ENCODE measurements at places on chromosomes 7 and 10.
A peak's percentile ranks its signal among the peaks of the same experiment; 100 is the strongest.

GRCh38 chr10:42754155-42755027, 28.2 kb upstream of the BMS1 start:
- no peak for DNase-seq

- no peak for DNase-seq
Observed at GRCh38 chr10:3294919-3295581, 122.5 kb upstream of the PITRM1 start.

DNA sequence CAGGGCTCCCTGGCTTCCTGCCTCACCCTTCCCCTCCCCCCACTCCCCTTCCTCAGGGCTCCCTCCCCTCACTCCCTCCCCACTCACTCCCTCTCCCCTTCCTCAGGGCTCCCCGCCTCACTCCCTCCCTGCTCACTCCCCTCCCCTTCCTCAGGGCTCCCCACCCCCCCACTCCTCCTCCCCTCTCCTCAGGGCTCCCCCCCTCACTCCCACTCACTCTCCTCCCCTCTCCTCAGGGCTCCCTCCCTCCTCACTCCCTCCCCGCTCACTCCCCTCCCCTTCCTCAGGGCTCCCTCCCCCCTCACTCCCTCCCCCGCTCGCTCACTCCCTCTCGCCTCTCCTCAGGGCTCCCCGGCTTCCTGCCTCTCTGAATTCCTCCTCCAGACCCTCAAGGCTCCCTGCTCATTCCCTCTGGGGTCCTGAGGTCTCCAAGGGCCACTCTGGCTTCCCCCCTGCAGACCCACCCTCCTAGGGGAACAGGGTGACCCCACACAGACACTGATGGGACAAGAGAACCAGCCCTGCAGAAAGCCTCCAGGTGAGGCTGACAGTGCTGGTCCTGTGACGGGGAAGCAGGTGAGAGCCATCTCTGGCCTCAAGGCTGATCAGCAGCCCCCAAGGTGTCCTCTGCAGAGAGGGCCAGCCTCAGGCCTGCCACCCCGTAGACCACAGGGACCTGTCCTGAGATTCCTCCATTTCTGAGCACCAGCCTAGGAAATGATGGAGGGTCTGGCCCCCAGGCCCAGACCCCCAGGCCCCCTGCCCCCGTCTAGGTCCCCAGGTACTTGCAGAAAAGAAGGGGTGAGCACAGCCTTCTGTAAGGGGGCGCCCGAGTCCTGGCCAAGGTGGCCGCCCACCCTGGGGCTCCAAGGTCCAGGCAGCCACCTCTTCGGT, 47.2 kb downstream of the PWWP2B start:
- DNase-seq = no peak

DNA sequence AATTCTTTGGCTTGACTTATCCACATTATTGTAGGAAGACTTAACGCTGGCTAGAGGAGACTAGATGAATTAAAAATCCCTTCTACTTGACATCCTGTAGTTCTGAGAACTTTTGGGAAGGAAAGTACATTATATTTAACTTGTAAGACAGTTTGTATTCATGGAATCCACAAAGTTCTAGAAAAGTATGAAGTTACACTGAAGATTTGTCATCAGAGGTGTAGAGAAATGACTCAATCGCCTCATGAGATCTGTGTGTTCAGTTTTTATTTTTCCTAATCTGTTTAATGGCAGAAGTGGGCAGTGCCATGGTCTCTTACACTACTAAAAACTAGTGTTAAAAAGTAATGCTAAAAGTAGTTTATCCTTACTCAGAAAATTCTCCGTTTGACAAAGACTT, 89.1 kb upstream of the SMIM30 start:
- DNase-seq = no peak

- no peak for DNase-seq
Observed at GRCh38 chr10:124279882-124280281, 138.8 kb downstream of the OAT start.

DNA sequence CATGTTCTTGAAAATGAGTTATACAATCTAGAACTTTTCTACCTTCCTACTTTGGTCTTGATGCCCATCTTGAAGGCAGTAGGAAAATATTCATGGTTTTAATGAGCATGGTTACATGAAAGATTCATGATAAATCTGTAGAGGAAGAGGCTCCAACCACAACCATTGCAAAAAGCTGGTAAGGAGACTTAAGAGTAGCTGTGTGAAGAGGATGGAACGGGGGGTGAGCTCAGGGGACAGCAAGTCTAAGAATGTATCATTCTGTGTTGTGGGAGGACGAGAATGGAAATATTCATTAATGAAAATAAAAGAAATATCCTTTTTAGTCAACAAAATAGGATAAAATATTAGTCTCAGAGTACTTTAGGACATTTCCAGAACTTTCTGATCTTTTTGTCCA, 81.1 kb downstream of the BMPER start:
- no peak for DNase-seq

DNA sequence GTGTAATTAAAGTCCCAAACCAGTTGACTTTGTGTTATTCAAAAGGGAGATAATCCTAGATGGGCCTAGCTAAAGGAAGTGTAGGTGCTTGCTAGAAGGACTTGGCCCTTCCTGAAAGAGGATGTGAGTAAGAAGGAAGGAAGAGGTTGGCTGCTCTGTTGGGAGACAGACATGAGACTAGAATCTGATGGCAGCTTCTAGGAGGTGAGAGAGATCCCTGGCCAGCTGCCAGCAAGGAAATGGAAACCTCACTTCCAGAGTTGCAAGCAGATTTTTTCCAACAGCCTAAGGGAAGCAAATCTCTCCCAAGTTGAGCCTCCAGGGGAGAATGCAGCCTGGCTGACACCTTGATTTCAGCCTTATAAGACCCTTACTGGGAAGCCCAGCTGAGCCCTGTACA, 368.4 kb upstream of the ZMIZ1 start:
- no peak for DNase-seq

DNA sequence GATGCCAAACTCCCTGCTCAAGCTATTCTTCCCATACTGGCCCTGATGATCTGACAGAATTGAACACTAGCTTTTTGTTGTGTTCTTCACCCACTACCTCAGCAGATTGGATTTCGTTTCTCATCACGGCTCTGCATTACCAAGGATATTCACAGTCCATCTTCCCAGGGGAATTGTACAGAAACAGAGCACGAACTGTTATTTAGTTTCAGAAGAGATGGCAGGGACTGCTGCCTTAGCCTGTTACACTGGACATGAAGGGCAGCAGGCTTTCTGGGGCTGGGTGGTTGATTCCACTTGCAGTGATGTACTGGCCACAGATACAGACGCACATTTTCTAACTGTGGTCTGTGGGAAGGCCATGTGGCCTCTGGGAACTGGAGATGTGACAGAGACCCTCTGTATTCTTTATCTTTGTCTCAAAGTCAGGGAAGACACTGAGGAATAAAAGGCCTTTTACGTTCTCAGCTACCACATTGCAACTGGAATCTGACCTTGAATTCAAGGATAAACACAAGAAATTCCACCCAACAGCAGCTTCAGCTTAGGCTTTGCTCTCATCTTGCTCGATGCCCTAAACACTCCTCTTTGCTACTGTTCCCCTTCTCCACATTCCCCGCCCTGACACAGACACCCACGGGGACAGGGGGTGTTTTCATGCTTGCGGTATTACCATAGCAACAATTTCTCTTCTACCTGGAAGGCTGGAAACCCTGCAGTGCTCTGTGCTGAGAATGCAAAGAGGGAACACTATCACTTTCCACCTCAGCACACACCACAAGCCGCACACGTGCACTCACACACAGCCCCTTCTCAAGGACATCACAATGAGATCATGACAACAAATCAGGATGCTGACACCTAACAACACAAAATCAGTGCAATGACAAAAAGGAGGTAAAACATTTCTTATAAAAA, 81.7 kb downstream of the RNF216 start:
- peak; percentile 71 for DNase-seq

DNA sequence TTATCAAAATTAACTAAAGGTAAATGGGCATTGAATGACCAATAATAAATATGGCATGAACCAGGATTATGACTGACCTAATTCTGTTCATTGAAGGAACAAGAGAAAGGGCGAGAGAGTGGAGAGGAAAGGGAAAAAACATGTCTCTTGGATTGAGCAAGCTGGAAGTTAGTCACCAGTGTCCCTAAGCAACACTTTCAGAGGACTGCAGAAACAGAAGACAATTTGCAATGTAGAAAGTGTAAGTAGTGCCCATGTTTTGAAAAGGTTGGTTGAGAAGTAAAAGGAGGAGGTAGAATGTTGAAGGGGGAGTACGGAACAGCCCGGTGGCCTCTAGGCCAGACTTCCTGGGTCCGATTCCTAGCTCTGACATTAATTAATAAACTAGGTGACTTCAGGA, 94.6 kb downstream of the FAS start:
- no peak for DNase-seq

DNA sequence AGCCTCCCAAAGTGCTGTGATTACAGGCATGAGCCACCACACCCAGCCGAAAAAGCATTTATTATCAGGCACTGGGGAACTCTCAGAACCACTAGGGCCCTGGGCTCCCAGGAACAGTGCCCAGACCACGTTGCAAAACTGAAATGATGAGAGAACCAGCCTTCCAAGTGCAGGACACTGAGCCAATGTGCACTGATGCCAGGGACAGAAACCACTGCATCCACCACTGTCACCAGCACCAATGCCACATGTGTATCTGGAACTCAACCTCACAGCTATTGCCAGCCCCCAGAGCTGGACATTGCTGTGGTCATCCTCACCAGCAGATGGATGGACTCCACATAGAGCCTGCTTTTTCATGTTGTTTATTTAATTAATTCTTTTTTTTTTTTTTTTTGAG, 28.2 kb upstream of the TPST1 start:
- DNase-seq = no peak

- peak; percentile 67 for DNase-seq
Observed at GRCh38 chr7:55534262-55534915, 37.9 kb downstream of the VOPP1 start.

DNA sequence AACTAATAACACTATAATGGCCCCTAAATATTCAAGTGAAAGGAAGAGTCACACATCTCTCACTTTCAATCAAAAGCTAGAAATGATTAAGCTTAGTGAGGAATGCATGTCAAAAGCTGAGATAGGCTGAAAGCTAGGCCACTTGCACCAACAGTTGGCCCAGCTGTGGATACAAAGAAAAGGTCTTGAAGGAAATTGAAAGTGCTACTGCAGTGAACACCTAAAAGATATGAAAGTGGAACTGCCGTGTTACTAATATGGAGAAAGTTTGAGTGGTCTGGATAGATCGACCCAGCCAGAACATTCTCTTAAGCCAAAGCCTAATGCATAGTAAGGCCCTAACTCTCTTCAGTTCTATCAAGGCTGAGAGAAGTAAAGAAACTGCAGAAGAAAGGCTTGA, 12.1 kb upstream of the SNX13 start:
- no peak for DNase-seq

- DNase-seq = no peak
Observed at GRCh38 chr10:10985361-10985760, 32.3 kb upstream of the CELF2 start.

DNA sequence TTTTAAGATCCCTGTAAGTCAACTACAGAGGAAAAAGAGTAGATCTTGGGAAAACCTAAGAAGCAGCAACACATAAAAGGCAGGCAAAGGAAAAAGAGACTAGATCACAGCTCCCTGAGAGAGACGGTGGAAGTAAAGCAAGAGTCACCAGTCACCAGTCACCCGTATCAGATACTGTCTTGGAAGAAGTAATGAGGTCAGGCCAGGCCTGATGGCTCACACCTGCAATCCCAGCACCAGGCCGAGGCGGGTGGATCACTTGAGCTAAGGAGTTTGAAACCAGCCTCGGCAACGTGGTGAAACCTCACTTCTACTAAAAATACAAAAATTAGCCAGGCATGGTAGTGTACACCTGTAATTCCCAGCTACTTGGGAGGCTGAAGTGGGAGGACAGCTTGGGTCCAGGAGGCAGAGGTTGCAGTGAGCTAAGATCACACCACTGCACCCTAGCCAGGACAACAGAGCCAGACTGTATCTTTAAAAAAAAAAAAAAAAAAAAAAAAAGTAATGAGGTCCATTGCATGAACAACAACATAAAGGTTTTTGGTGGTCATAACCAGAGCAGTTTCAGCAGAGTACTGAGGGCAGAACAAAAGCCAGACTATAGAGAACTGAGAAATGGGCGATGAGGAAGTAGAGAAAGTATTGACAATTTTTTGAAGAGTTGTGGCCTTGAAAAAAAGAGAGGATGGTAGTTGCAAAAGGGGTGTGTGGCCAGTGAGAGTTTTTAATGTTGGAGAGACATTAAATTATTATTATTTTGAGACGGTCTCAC, 16.9 kb downstream of the ZNF713 start:
- DNase-seq = no peak

DNA sequence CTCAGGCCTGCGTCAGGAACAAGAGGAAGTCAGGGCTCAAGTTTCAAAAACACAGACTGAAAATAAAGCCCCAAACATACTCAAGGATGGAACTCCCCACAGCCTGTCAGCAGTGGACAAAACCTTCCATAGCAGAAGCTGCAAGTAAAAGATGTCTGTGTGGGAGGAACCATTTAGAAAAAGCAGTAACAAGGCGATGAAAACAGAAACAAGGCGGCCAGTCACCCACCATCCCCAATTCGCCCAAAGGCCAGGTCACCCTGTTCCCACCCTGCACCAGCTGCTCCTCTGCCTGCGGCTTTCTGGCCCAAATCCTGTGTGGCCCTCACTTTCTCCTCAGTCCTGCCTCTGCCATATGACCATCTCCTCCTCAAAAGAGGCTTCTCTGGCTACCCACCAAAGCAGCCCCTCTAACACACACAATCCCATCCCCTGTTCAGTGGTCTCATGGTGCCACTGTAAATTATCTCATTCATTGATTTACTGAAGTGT, 27.8 kb downstream of the KCNMA1 start:
- no peak for DNase-seq

- DNase-seq = no peak
Observed at GRCh38 chr10:34434119-34434594, 380.9 kb downstream of the PARD3 start.

DNA sequence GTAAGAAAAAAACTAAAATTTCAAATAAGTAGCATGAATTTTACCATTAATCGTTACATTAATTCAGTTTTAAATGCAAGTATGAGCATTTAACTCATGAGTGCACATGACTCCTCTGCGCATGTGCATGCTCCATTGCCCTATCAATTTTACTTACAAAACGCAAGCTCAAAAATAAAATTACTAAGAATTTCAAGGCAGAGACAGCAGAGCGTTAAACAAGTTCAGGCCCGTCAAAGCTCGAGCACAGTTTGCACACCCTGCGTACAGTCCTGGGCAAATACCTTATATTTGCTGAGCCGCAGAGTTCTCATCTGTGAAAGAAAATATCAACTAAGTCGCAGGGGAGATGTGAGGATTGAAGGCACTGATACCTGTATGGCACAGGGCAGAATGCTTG, 373.6 kb downstream of the BBS9 start:
- no peak for DNase-seq

GRCh38 chr10:110083884-110084283, 76.1 kb downstream of the ADD3 start:
- no peak for DNase-seq

- DNase-seq = no peak
Observed at GRCh38 chr10:103632247-103632642, 138.7 kb downstream of the NEURL1 start.

Measured in stimulated activated CD4-positive, alpha-beta T cell treated with anti-CD3 and anti-CD28 coated beads, Interleukin-1b, Interleukin-23, amount 100 ng/mL, for 24 hours (primary cell).